Cardiac fibroblast (primary cell): ENCODE measurements at places on chromosomes 16 and 17.

- DNase-seq, result no peak
Observed at GRCh38 chr16:50635505-50636392, 45.4 kb downstream of the SNX20 start.

- peak; percentile 56 for DNase-seq
Observed at GRCh38 chr17:72104863-72105234, 16.0 kb upstream of the SOX9 start.

DNA sequence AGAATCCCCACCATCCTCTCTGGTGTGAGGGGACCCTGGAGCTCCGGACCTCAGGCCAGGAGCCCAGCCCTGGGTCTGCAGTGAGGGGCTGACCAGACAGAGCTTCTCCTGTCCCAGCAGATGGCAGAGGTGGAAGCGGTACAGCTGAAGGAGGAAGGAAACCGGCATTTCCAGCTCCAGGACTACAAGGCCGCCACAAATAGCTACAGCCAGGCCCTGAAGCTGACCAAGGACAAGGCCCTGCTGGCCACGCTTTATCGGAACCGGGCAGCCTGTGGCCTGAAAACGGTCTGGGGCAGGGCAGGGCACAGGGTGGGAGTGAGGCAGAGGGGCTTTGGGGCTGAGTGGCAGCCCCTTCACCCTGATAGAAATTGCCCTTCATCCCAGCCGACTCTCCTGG is 527 bp downstream of the UNC45B start:
- DNase-seq, result no peak

DNA sequence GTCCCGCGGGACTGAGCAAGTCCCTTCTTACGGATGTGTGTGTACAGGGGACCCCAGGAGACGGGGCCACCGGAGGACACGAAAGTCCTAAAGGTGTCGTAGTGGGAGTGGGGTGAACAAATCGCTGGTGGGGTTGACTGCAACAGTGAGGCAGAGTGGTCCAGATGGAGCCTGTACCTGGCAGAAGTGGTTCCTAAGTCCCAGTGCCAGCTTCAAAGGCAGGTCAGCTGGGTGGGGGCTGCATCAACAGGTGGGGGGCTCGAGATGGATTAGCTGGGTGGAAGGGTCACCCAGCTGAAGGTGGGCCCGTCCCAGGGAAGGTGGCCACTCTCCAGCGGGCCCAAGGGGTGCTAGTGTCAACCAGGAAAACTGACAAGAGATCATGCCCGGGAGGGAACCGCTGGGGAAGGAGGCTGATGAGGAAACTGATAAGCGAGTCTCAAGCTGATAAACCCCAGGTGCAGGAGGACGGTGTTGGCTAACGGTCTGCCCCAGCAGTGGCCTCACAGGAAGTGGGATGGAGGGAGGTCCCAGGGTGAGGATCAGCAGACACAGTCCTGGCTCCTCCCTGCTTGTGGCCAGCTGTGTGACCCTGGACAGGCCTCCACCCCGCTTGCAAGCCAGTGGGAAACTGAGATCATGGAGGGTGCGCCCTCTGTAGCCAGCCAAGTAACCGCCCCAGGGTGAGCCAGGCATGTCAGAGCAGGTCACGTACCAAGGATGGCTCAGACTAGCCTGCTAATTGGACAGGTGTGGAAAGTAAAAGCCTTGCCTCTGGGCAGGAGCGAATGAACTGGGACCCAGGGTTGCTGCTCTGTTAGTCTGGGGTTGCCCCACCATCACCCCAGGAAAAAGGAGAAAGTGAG is 1.0 kb downstream of the ORAI3 start:
- peak; percentile 93 for DNase-seq

DNA sequence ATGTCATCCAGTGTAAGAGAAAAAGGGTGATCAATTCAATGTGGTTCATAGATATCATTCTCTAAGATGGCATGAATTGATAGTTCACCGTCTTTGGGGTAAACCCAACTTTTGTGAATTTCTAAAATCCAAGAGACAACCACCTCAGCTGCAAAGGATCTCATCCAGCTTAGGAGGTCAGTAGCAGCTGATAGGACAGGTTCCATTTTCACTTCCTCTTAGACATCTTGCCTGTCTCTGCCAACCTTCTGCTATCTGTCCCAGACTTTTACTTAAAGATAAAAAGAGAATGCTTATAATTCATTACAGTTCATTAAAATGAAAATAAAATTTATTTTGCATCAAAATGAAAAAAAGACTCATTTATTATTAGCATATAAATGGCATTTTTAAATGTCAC is 468.2 kb downstream of the XYLT1 start:
- no peak for DNase-seq

GRCh38 chr16:11534262-11534661 is 52.5 kb downstream of the LITAF start:
- peak; percentile 50 for DNase-seq

DNA sequence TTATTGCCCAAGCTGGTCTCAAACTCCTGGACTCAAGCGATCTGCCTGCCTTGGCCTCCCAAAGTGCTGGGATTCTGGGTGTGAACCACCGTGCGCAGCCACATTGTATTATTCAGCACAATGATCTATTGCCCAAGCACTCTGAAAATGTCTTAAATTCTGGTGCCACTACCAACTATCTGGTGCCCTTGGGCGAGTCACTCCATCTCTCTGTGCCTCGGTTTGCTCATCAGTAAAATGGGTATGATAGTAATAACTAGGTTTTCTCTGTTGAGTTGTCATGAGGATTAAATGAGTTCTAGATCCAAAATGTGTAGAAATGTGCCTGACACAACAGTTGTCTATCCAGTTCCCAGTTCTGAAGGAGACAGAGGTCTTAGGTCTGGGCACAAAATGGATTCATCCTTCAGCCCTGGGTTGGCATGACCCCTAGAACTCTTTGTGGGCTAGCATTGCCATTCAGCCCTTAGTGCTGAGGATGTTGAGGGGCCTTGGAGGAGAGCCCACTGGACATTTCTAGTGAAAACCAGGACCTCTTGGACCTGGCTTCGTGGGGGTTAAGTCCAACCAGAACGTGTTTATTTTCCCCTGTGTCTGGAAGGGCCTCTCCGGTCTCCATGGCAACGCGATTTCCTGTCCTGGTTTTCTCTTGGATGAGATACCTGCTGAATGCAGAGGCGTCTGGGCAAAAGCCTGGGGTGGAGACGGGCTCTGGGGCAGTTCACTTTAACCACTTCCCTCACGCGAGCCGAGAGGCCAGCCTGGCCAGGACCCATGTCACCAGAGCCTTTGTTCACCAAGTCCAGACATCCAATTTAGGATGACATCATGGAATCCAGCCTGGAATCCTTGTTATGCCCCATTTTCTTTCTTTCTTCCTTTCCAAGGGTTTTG is 43.7 kb upstream of the TNRC6A start:
- DNase-seq, result peak; percentile 94

DNA sequence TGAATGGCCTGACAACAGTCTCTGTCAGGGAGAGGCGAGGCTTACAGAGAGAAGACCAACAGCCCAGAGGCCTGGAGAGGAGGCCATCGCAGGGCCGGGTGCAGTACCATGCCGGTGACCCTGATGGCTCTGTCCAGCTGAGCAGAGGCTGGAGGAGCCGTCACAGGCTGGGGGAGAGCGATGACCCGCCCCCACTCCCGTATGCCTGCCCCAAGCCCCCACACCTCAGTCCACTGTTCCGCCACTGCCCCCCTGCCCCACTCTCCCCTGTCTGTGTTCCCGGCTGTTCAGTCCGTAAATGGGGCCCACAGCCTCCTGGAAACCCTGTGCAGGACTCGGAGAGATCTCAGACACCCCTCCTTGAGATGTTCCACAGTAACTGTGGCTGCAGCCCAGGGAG is 12.8 kb upstream of the FAM83G start:
- no peak for DNase-seq

DNA sequence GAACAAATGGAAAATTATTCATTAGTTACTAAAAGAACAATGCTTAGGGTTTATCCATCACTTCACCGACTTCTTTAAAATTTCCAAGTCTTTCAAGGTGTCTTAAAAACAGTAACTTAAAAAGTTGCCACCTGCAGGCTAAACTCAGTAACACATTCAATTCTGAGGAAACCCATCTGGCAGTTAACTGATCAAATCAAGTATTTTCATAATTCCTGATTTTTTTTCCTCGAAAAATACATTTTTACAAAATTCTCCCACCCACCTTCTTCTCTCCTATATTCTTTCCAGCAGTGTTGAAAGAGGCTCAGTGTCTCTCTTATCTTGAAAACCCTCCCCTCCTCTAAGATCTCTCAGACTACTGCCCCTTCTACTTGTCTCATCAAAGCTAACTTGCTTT is 29.9 kb downstream of the PARN start:
- DNase-seq, result peak; percentile 61

- no peak for DNase-seq
Observed at GRCh38 chr16:1696863-1697262, 9.1 kb upstream of the MAPK8IP3 start.

- no peak for DNase-seq
Observed at GRCh38 chr16:19046062-19046461, 21.4 kb upstream of the COQ7 start.

DNA sequence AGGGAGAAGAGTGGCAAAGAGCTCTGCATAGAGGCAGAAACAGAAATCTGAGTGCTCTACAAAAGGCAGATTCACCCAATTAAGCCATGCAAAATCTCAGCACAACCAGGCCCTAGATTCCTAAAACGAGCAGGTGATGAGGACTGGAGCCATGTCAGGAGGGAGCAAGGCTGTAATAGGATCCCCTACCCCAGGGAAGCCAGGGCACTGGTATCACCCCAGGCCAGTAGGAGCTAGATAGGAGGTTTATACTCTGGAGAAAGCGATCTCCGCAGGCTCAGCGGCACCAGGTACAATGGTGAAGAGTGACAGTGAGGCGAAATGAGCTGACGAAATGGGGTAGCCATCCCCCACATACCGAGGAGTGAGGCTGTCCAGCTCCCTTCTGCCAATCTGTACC is 171.5 kb downstream of the PARN start:
- no peak for DNase-seq

- no peak for DNase-seq
Observed at GRCh38 chr16:88888461-88889387, 22.3 kb upstream of the PABPN1L start.

DNA sequence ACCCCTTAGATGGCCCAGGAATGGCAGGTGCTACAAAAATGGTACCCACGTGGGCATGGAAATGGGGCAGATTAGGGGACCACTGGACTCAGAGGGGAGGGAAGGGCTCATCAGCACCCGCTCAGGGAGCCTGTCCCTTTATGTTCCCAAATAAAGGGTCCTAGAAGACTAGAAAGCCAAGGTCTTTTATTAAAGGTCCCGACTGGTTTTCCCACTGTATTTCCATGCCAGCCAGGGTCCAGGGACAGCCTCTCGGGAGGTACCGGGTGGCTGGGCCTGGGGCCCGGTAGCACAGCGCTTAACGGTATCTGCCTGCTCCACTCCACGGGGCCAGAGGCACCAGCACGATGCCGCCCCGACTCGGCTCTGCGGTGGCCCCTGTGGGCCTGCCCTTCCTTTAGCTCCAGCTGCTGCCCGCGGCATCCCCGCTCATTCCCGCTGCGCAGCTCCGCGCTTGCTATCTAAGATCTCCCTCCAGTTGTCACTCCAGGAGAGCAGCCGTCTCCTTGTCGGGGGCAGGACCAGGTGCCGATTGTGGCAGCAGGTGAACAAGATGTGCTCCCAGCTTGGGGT is 1.4 kb downstream of the NT5C start:
- no peak for DNase-seq

DNA sequence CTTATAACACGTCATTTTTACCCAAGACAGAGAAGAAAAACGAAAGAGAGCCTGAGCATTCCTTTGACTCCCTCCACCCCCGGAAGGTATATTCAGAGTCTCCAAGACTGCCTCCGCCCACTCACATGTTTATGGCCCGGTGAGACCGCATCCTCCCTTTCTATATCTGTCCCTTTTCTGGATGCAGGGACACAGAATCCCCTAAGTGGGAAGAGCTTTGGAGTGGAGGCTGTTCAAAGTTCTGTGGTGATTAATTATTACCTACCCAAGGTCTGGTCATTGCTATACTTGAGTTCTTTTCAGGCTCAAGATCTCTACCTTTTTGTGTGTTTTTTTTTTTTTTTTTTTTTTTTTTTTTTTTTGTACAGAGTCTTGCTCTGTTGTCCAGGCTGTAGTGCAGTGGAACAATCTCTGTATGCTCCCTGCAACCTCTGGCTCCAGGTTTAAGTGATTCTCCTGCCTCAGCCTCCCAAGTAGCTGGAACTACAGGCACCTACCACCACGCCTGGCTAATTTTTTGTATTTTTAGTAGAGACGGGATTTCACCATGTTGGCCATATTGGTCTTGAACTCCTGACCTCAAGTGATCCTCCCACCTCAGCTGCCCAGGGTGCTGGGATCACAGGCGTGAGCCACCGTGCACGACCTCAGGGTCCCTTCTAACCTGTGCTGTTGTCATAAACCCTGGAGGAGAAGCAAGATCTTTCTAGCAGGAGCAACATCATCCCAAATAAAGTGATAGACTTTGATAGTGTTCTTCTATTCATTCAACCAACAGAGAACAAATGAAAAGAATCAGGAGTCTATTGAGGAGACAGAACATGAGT is 407.1 kb downstream of the WWOX start:
- DNase-seq, result no peak

GRCh38 chr16:78606545-78606944 is 507.1 kb downstream of the WWOX start:
- DNase-seq, result no peak

DNA sequence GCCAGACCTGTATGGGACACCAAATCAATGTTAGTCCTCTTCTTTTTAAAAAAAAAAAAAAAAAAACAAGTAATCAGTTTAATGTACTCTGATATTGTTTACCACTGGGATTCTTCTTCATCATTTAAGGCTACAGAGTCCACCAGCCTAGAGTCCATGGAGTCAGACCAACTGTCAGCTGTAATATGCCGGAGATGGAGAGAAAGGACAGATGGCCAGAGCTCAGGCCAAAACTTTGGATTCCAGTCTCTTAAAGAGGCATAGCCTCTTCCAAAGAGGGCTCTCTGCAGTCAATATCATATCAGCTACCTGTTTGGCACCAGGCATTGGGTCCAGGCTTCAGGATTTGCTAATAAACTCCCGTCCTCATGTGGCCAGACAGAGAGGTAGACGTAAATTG is 469.6 kb upstream of the HSBP1 start:
- no peak for DNase-seq

- no peak for DNase-seq
Observed at GRCh38 chr16:6918646-6919045, 414.0 kb upstream of the RBFOX1 start.

DNA sequence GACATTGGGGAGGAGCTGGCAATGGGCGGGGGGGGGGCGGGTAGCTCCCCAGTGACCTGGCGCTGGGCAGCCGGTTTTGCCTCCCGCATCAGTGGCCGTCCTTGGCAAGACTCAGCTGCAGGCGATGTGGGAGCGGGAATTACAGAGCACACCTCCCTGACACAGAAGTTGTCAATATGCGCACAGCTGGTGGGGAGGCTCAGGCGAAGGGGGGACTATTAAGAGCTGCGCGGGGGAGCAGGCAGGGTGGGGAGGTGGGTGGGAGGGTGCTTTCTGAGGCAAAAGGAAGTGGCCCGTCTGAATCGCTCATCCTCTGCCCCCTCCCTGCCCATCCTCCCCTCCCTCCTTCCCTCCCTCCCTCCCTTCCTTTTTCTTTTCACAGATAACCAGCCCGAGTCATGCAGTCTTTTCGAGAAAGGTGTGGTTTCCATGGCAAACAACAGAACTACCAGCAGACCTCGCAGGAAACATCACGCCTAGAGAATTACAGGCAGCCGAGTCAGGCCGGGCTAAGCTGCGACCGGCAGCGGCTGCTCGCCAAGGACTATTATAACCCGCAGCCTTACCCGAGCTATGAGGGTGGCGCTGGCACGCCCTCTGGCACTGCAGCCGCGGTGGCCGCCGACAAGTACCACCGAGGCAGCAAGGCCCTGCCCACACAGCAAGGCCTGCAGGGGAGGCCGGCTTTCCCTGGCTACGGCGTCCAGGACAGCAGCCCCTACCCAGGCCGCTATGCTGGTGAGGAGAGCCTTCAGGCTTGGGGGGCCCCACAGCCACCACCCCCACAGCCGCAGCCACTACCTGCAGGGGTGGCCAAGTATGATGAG is 44.0 kb downstream of the SREBF1 start:
- peak; percentile 73 for DNase-seq
